Stimulated activated CD4-positive, alpha-beta T cell treated with anti-CD3 and anti-CD28 coated beads, TNF-alpha, amount 100 ng/mL, for 24 hours (primary cell): ENCODE measurements at places on chromosomes 1 and 21.

GRCh38 chr1:47991187-47991586, 6.0 kb downstream of the TRABD2B start:
- no peak for DNase-seq

DNA sequence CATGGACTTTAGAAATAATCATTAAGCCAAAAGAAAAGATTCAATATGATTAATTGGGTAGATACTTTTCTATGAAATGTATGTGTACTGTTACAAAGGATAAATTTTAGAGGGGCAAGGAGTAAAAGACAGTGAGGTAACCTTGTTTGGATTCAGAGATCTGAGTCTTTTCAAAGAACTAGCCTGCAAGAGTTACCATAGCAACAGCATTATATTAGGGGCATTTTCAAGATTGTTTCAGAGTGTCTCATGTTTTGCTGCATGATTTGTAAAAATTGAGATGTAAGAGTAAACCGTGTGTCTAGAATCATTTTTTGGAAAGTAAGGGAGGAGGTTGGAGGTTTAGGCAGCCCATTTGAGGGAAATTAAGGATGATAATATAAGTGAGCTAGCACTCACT, 70.6 kb upstream of the KIAA1614 start:
- DNase-seq = no peak

DNA sequence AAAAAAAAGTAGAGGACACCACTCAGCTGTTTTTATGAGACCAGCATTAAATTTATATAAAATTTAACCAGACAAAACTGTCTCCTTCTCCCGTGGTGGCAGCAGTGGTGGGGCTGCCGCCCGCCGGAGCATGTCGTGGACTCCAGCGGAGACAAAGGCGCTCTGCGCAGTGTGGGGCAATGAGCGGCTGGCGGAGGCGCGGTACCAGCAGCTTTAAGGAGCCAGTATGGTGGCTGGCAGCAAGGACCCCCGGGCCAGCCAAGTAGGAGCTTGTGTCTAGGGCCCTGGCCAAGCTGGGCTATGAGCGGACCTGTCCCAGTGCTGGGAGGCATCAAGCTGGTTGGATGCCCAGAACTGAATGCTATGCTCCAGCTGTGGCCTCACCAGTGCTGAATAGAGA, 2102.9 kb downstream of the NCAM2 start:
- DNase-seq = no peak

DNA sequence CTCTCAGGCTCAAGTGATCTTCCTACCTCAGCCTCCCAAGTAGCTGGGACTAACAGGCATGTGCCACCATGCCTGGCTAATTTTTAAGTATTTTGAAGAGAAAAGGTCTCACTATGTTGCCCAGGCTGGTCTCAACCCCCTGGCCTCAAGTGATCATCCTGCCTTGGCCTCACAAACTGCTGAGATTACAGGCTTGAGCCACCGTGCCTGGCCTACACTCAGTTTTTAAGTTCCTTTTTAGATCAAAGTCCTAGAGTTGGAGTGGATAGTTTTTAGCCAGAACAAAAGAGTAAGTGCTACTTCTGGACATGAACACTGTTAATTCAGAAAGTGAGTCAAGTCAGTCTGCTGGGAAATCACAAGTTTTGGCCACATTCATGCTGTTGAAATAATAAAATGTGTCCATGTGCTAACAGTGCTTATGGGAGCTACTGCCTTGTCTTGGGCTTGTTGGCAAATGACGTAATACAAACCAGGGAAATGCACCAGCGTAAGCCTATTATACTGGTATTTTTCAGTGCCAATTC, 84.2 kb downstream of the NDUFS5 start:
- no peak for DNase-seq

DNA sequence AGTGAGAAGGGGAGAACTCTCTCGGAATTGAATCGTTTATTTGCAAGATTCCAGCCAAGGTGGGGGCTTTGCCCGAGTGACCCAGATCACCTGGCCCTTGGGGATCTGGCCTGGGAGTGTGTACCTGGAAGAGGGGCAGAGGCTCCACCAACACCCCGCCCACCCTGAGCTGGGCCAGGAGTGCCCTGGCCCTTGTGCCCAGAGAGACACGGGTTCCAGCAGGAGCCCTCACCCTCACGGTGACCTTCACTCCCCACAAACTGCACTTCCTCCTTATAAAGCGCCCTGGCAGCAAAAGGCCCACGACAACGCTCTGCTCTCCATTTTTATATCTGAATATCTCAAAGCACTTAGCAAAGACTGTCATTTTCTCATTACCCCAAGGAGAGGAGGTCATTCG, 16.6 kb downstream of the CASZ1 start:
- no peak for DNase-seq

- no peak for DNase-seq
These were observed 45.6 kb upstream of the RAB4A start for GRCh38 chr1:229225331-229225782.

DNA sequence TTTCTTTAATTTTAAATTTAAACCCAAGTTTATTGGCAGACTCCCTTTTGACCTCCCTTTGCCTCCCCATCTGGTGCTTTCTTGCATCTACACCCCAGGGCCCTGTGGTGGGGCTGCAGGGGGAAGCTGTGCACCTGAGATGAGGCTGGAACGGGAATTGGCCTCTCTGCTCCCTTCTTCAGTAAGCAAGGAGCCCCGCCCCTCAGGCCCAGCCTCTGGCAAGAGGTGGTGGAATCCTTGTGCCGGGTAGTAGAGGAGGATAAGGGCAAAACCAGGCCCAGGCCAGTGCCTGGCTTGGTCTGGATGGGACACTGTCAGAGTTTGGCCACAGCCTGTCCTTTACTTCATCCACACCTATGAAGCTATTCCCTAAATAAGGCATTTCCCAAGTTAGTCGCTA, 25.1 kb downstream of the ATP8B2 start:
- DNase-seq = no peak

DNA sequence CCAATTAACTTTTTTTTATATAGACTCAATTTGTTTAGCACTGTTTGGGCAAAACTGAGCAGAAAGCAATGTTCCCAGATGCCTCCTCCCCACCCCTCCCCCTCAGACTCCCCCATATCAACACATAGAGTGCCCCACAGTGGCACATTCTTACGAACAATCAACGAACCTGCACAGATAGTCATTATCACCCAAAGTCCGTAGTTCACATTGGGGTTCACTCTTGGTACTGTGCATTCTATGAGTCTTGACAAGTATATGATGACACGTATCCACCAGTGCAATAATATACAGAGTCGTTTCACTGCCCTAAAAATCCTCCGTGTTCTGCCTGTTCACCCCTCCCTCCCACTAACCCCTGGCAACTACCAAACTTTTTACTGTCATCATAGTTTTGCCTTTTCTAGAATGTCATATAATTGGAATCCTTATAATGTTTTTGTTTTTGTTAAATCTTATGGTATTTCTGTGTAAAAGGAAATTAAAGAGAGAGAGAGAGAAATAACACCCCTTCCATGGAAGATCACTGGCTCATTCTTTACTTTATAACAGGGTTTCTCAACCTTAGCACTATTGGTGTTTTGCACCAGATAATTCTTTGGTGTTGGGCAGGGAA, 37.2 kb upstream of the HNRNPU start:
- DNase-seq = no peak

- DNase-seq = no peak
These were observed 123.3 kb downstream of the KCNN3 start for GRCh38 chr1:154746622-154747299.

DNA sequence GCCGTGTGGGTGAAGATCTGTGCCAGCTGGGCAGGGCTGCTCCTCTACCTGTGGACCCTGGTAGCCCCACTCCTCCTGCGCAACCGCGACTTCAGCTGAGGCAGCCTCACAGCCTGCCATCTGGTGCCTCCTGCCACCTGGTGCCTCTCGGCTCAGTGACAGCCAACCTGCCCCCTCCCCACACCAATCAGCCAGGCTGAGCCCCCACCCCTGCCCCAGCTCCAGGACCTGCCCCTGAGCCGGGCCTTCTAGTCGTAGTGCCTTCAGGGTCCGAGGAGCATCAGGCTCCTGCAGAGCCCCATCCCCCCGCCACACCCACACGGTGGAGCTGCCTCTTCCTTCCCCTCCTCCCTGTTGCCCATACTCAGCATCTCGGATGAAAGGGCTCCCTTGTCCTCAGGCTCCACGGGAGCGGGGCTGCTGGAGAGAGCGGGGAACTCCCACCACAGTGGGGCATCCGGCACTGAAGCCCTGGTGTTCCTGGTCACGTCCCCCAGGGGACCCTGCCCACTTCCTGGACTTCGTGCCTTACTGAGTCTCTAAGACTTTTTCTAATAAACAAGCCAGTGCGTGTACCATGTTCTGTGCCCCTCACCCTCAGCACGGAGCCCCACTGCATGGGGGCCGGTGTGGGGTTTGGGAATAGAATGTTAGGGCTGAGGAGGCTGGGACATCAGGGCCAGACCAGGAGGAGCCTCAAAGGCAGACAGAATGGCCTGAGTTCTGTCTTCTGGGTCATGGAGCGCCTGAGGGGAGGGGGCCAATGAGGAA, 21.3 kb downstream of the SERINC2 start:
- no peak for DNase-seq

DNA sequence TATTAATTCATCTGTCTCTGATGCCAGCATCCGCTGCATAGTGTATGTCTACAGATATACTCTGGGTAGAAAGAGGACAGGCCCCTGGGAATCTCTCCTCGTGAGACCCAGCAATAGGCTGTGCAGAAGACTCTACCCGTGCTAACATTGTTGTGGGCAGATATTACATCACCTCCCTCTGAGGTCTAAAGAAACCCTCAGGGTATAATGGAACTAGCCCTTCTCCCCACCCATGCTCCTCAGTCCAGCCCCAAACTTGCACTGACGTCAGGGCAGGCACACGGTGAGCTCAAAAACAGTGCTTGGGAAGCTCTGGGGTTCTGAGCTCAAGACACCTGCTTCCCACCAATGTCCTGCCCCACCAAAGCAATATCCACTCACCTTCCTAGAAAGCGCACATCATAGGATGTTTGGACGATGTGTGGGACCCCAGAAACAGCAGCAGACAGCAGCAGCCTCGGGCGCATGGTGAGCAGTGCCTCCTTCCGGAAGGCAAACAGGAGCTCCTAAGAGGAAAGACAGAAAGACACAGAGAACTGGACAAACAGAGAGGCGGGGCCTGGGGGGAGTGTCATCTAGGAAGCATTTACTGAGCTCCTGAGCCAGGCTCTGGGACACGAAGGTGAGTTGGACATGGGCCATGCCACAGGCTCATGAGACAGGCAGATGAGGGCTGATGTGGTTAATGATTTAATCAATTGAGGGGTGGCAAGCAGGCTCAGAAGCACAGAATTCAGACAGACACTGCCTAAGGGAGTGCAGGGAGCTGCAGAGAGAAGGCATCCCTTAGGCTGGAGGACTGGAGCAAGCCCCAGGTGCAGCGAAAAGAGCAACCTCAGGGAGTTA, 4.8 kb downstream of the OVGP1 start:
- DNase-seq = no peak

- no peak for DNase-seq
These were observed 3.3 kb upstream of the SSBP3 start for GRCh38 chr1:54409156-54410142.

- DNase-seq = no peak
These were observed 77.9 kb upstream of the EDEM3 start for GRCh38 chr1:184832517-184832916.

DNA sequence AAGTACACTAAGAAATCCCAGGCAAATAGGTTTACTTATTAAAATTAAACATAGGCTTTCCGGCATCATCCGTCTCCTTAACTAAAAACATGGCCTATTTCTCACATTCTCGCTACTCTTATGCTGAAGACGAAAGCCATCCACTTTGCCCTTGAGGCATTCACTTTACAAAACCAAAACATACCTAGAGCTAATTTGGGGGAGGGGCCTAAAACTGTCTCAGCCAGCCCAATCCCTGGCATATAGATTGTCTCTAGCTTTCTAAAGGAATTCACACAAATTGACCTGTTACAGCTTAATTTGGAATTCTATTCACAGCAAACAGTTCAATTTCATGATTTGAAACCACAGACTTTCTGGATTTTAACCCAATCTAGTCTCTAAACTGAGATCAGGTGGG, 34.8 kb downstream of the SLC35D1 start:
- no peak for DNase-seq

- no peak for DNase-seq
These were observed 10.6 kb downstream of the ACTL8 start for GRCh38 chr1:17765444-17766411.

DNA sequence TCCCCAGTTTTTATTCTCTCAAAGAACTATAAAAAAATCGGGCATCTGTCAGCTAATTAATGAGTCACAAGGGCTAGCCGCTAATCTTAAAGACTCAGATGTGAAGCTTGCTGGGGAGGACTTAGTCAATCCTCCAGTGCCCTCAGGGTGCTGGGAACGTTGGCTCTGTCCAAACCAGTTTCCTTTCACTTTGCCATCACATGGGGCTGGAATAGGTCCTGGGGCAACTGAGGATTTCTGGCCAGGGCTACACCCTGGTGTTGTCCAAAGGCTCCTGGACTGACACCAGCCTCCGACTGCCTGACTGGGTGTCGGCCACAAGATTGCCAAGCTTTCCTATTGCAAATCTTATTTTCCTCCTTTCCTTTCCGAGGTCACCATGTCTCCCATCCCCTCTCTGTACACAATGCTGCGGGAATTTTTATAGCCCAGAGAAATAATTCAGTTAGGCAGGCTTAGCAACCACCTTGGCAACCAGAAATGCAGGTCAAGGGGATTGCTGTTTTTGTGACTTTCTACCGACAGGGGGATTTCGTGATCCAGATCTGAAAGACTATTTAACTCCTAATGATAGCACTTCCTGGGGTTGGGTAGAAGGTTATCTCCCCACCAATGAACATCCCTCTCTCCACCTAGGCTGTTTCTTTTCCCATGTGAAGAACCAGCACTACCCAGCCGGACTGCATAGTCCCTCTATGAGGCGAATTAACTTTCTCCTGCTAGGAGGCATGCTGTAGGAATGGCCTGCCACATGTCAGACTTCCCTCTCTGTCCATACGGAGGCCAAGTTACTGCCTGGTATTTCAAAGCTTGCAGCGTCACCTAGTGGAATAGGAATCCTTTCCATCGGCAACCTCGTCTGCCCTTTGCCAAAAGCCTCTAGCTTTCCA, 29.9 kb upstream of the CTBS start:
- DNase-seq = no peak

DNA sequence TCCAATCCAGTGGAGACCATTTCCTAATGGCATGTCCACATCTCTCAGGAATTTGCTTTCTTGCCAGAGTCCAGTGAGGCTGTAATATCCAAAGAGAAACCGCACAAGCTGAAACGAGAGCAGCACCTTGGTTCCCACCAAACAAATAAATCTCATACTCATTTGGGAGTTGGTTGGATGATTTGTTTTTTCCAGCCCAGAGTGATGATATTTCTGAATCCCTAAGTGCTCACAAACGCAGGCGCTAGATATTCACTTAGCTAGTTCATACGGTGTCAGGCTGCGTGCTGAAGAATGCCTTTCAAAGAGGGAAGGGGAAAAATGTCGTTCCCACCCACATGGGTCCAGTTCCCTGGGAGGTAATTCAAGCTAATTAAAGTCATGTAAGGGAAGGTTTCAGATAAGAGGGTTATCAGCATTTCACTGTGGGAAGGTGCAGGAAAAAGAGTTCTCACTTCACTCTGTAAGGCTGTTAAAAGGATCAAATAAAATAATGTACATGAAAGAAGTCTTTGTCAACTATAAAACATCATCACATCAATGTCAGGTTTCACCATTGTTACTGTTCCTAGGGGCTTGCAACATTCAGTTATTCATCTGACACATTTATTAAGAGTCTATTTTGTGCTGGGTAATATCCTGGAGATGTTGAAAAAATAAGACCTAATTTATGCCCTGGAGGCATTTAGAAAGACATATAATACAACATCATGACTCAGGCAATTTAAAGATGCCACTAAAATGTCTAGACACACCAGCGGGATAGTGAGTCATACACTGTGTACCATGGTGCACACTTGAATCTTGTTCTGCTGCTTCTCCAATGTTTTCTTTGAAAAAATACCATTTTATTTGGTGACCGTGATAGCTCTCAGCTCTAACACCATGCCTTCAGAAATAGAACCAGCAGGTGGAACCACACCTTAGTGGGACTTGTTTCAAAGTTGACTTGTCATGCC, 19.3 kb downstream of the DPT start:
- no peak for DNase-seq
